ENCODE measurements at places on chromosomes 2 and 18.
A peak's percentile ranks its signal among the peaks of the same experiment; 100 is the strongest.

GRCh38 chr2:41933046-41933420, 114.8 kb upstream of the PKDCC start:
- no peak for DNase-seq

- DNase-seq: peak; percentile 80
Measured at GRCh38 chr2:160984426-160985077, 175.7 kb upstream of the TANK start.

GRCh38 chr2:101597347-101597944, 100.1 kb upstream of the MAP4K4 start:
- no peak for DNase-seq

GRCh38 chr2:165697748-165698443, 96.2 kb downstream of the GALNT3 start:
- DNase-seq: no peak

DNA sequence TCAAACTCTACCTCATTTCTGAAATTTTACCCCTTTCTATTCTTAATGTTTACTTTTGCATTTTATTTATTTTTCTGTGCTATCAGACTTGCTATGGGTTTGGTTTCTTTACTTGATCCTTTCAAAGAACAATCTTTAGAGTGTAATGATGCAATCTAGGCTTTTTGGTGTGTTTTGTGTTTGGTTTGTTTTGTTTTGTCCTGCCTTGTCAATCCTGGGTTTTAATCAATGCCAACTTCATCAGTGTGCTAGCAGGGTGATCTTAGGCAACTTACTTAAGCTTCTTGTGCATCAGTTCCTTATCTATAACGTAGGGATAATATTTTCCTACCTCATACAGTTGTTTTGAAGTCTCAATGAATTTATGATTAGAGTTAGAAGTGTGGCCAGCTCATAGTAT, 350.4 kb downstream of the NR4A2 start:
- no peak for DNase-seq

GRCh38 chr18:33761363-33761762, 183.3 kb downstream of the ASXL3 start:
- peak; percentile 11 for DNase-seq

- no peak for DNase-seq
Measured at GRCh38 chr2:111095434-111095833, 25.3 kb upstream of the BCL2L11 start.

- DNase-seq: no peak
Measured at GRCh38 chr2:23901966-23902846, 24.7 kb downstream of the ATAD2B start.

DNA sequence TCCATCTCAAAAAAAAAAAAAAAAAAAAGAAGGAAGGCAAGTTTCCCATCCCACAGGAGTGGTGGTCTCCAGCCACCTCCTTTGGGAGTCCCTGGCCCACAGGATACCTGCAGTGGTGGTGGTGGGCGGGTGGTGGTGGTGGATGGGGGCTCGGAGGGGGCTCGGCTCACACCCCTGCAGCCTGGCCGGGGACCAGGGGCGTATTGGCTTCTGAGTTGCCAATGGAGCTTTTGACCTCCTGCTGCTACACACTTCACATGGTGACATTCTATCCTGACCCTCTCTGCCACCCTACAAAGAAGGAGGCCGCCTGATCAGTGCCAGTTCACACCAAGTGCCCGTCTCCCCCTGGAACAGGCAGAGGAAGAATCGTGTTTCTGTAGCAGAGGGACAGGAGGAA, 119.6 kb downstream of the NFATC1 start:
- no peak for DNase-seq

GRCh38 chr2:196331851-196332250, 160.5 kb upstream of the STK17B start:
- DNase-seq: no peak

DNA sequence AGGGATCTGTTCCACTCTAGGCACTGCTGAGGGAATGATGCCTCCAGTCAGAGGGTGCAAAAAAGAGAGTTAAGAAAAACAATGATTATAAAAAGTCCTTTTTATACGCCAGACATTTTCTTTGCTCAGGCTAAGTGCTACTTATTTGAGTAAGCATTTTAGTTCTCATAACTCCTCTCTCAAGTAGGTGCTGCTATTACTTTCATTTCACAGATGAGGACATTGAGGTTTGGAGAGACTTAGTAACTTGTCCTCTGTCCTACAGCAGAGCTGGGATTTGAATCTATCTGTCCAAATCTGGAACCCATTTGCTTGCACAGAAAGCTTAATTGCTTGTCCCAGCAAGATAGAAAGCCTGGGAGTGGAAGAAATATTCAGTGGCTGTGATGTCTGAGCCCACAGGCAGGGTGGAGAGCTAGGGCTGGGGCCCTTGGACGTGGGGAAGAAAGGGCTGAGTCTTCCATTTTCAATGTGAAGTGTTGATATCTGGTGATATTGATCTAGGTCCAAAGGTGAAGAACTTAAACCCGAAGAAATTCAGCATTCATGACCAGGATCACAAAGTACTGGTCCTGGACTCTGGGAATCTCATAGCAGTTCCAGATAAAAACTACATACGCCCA, 5.8 kb downstream of the IL37 start:
- DNase-seq: no peak

DNA sequence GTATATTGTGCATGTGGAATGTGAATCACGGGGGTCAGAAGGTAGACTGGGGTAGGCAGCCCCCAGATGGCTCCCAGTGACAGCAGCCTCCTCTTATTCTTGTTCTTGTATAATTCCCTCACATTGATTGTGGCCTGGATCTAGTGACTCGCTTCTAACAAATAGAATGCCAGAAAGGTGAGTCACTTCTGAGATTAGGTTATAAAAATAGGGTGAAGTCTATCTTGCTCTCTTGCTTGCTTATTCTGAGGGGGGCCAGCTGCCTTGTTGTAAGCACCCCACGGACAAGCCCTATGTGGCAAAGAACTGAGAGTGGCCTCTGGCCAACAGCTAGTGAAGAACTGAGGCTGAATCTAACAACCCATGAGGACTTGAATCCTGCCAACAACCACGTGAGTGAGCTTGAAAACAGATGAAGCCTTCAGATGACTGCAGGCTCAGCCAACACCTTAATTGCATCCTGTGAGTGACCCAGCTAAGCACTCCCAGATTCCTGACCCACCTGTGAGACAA, 15.6 kb upstream of the RMND5A start:
- DNase-seq: peak; percentile 33

DNA sequence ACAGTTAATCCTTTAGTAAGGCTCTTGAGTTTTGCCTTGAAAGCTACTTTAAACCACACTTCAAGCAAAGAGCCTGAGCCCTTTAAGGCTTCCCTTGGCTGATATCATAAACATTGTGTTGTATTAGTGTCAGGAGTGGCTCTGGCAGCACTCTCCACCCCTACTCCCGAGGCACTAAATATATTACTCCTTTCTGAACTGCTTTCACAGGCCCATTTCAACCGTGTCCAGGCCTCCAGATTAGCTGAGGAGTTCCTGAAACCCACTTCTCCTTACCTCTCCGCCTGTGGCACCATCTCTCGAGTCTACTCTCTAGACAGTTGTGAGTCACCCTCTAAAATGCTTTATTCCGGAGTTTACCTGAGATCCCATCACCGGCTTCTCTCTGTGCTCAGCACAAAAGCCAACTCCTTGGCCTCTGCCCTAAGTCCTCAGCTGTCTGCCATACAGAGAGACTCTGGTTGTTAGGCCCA, 14.4 kb upstream of the STON1 start:
- no peak for DNase-seq

DNA sequence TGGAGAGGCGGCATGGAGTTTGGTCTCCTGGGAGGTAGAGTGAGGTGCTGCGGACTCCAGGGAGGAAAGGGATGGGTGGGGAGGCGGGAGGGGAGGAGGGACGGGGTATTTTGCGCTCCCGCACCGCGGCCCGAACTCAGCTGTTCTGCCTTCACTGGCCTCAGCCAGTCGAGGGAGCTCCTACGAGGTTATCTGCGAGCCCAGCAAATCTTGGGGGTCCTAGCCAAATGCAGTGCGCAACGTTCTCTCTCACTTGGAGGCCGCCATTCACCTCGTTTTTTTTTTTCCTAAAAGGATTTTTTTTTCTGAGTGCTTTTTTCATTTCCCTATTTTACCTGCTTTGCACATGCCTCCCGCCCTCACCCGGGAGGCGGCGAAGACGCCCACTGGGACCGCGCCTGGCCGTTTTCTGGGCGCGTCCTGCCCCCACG, 877 bp upstream of the BCL2L11 start:
- no peak for DNase-seq

GRCh38 chr2:26537826-26538475, 60.0 kb upstream of the OTOF start:
- DNase-seq: no peak

DNA sequence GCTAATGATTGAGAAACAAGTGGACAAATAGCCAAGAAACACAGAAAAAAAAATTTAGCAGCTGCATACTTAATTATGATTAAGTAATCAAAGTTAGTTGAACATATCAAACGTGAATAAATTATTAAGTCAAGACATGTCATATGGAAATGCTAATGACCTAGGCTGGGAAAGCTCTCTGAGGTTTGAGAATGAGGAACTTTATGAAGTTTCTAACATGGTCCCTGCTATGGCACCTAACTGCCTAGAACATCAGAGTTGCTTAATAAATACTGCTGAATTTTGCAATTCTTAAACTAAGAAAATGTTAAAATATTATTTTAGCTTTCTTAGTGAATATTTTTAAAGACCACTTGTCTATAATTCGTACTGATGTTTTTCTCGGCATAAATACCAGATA, 99.8 kb downstream of the AFF3 start:
- no peak for DNase-seq

GRCh38 chr2:25545899-25546298, 127.5 kb downstream of the DTNB start:
- DNase-seq: no peak

- no peak for DNase-seq
Measured at GRCh38 chr2:196205011-196205766, 33.8 kb upstream of the STK17B start.

DNA sequence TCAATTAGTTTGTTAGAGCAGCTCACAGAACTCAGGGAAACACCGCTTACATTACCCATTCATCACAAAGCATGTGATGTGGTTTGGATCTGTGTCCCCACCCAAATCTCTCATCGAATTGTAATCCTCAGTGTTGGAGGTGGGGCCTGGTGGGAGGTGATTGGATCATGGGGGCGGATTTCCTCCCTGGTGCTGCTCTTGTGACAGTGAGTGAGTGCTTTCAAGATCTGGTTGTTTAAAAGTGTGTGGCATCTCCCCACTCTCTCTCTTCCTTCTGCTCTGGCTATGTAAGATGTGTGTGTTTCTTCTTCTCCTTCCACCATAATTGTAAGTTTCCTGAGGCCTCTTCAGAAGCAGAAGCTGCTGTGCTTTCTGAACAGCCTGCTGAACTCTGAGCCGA, 63.5 kb upstream of the AGPS start:
- DNase-seq: no peak

- peak; percentile 28 for DNase-seq
Measured at GRCh38 chr2:84865181-84865783, 15.6 kb downstream of the TRABD2A start.

DNA sequence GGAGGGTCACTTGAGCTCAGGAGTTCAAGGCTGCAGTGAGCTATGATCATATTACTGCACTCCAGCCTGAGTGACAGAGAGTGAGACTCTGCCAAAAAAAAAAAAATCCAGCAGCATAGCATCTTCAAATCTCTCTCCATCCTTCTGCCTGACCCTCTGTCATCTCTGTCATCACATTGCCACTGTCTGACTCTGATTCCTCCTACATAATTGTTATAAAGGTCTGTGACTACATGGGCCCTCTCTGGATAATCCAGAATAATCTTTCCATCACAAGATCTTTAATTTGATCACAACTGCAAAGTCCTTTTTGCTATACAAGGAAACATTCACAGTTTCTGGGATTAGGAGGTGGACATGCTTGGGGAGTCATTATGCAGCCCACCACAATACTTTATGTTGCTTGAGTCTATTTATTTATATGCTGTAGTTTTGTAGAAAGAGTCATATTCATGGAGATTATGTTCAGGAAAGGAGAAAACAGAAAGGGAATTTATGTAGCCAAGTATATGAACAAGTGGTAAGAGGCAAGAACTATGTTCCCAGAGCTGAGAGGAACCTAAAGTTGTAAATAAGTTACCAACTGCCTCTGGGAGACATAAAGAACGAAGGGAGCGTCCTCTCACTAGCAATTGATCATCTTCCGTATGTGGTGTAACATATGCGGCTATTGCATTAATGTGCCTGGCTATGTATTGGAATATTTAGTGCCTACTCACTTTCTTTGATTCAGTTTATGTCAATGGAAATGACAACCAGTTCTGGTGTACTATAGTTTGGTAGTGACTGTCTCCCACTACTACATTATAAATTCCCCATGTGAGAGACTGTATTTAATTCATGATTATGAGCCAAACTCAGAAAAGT, 21.5 kb downstream of the RND3 start:
- no peak for DNase-seq

DNA sequence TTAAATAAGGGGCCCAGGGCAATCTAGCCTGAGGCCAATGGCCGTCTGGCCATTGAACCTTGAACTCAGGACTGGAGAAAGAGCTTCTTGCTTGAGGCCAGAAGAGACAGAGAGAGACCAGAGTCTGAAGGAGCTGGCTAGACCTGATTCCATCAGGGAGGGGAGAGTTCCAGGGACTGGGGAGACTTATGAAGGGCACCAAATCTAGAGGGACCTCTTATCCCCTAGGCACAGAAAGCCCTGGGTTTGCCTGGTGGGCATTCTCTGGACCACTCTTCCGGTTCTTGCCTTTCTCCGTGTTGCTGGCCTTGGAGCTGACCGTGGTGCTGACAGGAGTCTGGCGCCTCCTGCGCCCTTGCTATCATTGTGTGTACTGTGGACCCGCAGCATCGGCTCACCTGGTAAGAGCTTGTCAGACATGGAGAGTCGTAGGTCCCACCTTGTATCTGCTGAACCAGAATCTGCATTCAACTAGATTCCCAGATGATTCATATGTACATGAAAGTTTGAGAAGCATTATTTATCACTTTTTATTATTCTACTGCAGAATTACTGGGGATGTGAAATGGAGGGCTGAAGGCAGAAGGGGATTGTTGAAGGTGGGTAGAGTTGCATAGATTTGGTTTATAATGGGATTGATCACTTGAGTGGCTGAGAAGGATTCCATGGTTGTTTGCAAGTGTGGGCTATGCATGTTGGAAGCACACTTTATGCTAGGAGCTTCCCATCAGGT, 4.3 kb upstream of the TRPM8 start:
- DNase-seq: no peak

- peak; percentile 76 for DNase-seq
Measured at GRCh38 chr2:168118733-168119514, 128.5 kb downstream of the STK39 start.

DNA sequence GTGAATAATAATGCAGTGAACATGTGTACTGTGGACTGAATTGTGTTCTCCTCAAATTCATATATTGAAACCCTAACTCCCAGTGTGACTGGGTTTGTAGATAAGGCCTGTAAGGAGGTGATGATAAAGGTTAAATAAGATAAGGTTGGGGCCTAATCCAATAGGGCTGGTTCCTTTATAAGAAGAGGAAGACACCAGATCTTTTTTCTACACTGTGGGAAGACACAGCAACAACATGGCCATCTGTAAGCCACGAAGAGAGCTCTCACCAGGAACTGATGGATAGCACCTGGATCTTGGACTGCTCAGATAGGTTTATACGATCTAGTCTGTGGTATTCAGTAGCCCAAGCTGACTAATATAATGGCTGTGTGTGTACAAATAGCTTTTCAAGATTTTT, 66.8 kb downstream of the BMPR2 start:
- DNase-seq: no peak
